ENCODE measurements at places on chromosomes 1 and 21.

DNA sequence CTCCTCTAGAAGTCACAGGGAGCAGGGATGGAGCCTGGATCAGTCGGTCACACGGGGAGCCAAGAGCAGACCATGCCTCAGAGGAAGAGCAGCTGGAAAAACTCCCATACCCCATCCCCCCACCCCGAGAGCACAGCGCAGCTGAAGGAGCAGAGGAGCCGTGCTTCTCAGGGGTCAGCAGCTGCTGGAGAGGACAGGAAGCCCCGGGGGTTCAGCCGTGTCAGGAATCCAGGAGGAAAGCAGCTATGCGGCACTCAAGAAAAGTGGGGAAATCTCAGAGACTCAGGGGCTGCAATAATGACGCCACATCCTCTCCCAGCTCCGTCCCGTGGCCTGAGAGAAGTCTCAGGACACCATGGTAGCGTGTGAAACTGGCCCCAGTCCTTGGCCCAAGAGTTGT is 102.3 kb downstream of the NPHP4 start:
- no peak for DNase-seq

DNA sequence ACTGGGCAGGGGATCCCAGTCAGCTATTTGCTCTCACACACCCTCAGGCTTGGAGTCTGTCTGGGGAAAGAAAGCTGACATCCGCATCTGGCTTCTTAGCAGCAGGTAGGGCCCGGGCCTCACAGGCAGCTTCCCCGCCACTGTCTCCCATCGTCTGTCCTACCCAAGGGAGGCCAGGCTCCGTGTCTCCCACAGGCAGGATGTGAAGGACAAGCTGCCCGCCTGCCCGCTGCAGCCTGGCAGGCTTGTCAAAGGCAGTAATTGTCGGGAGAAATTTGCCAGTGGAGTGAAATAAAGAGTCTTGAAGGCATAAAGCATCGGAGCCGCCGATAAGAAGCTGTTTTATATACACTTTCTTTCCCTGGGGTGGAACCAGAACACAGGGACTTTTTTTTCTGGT is 44.0 kb upstream of the DISP3 start:
- no peak for DNase-seq

DNA sequence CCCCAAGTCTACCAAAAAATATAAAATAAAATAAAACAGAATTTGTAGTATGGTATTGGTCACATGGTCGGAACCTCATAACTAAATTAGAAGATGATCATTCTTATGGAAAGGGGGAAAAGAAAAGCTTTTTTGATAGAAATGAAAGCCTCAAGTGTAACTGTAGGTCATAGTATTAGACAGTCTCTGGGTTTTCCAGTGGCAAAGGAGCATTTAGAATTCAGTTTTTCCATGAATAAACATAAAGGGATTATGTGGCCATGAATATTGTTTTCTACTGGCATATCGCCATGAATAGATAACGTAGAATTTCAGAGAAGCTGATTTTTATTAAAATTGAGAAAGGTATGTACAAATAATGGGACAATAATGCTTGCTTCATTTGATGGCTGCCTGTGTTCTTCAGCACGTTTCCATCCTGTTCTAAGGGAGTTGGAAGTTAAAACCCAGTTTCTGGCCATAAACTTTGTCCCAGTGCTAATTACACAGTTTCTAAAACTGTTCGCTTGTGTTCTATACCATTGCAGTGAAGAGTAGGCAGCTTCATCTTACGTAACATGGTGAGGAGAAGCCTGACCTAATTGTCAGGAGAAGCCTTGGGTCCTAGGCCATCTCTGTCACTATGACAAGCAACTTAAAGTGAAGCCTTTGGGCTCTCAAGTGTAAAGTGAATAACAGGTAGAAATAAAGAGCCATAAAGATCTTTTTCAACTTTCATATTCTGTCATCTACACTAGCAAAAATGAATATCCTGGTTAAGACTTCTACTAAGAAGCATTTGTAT is 70.5 kb upstream of the PGD start:
- no peak for DNase-seq

- no peak for DNase-seq
Observed at GRCh38 chr1:196955926-196956325, 12.4 kb downstream of the CFHR2 start.

DNA sequence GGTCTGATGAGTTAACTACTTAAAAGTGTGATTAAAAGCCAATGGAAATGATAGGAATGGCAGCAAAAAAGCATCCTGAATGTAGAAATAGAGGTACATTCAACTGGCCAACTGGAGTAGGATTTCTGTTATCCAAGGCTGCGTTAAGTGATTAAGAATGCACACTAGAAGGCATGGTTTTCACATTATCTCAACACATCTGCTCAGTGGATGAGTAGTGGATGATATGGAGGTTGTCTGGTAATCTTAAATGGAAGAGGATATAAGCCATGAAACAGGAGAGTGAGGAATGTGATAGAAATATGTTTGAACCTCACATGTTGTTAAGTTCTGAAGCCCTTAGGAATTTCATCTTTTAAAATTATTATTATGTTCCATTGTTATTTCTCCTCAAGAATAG is 839.9 kb downstream of the USP25 start:
- no peak for DNase-seq

DNA sequence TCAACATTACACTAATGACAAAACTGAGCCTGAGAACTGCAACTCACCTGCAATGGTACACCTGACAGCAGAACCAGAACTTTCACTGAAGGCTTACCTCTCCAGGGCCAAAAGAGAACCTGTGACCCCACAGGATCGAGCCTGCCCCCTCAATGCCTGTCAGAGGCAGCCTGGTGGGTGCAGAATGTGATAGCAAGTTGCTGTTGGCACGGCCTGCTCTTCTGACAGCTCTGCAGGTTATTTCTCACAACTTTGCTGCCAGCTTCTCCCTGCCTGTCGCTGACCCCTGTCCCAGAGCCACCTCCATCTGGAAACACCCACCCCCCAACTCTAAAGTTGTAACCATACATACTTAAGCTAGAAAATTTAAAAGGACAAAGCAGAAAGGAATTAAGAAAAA is 35.2 kb downstream of the HIVEP3 start:
- DNase-seq = no peak

GRCh38 chr1:217274416-217274815 is 356.5 kb downstream of the GPATCH2 start:
- DNase-seq = no peak

- DNase-seq = no peak
Observed at GRCh38 chr1:179938752-179939151, 15.9 kb upstream of the CEP350 start.

DNA sequence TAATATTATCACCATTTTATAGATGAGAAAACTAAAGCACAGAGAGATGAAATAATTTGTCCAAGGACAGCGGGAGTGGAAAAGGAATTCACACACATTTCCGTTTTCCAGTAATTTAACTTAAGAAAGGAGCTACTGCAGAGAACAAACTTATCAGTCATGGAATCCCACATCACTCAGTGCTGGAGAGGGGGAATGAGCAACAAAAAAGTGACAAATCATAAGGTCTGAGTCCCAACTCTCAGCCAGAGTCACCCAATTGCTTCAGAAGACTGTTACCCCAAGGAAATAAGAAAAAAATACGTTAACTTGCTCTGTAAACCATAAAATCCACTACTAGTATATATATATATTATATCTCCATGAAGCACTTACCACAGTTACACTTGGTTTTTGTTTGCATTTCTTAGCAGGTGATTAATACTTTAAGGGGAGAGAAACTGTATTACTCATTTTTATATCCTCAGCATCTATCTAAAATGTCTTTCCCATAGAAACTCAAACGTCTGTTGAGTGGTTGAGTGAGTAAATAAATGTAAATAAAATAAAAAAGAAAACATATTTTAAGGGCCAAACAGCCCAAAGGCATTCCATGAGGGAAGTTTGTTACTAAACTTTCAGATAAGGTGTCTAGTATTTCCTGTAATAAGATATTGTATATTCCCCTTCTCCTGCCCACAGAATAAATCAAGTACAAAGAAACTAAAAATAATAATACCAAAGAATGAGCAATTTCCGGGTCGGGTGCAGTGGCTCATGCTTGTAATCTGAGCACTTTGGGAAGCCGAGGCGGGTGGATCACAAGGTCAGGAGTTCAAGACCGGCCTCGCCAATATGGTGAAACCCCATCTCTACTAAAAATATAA is 76.8 kb downstream of the SLC45A1 start:
- DNase-seq = no peak

GRCh38 chr21:35226968-35227744 is 178.1 kb upstream of the RUNX1 start:
- DNase-seq = no peak

GRCh38 chr1:53572065-53572814 is 113.0 kb downstream of the DMRTB1 start:
- DNase-seq = no peak

DNA sequence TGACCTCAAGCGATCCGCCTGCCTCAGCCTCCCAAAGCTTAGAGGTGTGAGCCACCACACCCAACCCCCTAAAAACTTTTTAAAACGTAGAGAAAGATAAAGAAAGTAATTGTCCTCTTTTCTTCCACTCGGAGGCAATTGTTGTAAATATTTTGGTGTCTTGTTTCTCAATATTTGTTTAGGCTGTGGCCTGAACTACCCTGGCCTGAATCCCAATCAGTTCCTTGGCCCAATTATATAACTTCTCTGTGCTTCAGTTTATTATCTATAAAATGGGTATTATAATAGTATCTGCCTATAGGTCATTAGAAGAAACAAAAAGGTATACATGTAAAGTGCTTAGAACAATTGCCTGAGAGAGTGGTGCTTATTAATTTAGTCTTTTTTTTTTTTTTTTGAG is 1.8 kb upstream of the ATP5PO start:
- no peak for DNase-seq

GRCh38 chr1:89633800-89634625 is 1.1 kb downstream of the LRRC8C start:
- no peak for DNase-seq

GRCh38 chr1:103958699-103959098 is 209.0 kb downstream of the AMY1C start:
- no peak for DNase-seq

DNA sequence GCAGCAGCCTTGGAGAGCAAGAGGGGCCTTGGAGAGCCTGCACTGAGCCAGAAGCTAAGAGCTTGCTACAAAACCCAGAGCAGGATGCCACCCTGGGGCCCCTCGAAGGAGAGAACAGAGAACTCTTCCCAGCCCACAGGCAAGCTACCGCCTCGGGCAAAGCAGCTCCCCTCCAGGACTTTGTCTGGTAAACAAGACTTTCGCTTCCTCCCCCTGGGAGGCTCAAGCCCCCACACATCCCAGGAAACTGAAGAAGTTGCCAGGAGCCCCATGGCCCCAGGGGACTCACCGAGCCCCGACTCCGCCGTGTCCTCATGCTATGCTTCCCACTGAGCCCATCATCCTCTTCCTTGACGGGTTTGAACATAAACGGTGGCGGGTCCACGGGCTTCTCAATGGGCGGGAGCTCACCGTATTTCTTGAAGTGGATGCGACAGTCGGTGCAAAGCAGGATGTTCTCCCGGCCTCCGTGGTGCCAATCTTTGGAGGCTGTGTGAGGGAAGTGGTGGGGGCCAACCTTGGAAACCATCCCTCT is 45.9 kb downstream of the SLC45A1 start:
- no peak for DNase-seq

- peak; percentile 29 for DNase-seq
Observed at GRCh38 chr1:176374967-176375569, 87.9 kb upstream of the PAPPA2 start.

DNA sequence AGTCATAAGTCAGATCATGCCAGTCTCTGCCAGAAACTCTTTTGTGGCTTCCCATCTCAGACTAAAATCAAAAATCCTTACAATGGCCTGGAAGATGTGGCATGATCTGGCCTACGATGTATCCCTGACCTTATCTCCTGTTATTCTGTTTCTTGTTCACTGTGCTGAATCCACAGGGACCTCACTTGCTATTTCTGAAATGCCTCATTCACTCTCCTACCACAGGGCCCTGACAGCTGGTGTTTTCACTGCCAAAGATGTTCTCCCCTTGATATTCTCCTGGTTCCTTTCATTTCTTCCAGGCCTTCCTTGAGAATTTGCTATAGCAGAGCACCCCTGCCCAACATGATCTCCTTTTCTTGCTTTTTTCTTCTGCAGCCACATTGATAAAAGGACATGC is 1.7 kb downstream of the DNALI1 start:
- DNase-seq = no peak

DNA sequence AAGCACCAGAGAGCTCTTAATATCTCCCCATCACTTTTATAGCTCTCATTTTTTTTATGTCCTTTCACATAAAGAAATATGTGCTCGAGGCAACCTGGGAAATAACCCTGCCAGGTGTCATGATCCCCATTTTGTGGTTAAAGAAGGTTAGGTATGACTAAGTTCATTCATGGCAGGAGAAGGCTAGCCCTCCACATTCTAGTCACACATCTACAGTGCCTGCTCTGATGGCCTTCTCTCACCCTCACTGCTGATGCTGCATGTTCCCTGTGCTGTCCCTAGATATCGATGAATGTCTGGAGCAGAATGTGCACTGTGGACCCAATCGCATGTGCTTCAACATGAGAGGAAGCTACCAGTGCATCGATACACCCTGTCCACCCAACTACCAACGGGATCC is 187.5 kb downstream of the TPR start:
- DNase-seq = no peak

DNA sequence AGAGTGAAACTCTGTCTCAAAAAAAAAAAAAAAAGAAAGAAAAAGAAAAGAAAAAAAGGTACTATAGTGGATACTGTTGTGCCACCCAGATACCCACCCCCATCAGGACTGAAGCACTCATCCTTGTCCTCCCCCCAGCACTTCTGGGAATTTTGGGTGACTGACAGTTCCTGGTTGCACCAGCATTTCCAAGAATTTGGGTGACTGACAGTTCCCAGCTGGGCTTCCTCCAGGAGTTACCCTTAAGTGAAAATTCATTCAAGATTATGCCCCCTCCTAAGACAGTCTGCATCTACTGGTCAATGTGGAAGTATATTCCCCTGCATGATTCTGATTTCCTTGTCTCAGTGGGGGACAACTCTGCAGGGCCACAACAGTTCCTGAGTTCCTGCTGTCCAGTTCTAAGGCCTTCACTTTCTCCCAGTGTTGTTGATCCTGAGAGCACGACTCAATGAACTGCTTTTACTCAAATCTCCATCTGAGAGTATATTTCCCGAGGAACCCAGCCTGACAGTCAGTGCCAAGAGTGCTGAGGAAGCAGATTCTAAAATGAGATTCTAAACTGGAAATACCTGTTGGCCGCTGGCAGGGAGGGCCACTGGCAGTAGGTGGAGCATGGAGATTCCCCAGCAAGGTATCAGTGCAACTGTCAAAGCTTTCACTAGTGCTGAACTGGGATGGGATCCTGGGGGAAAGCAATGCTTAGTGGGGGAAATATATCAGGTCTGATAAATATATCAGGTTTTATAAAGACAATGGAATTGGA is 18.5 kb downstream of the RIIAD1 start:
- DNase-seq = no peak

DNA sequence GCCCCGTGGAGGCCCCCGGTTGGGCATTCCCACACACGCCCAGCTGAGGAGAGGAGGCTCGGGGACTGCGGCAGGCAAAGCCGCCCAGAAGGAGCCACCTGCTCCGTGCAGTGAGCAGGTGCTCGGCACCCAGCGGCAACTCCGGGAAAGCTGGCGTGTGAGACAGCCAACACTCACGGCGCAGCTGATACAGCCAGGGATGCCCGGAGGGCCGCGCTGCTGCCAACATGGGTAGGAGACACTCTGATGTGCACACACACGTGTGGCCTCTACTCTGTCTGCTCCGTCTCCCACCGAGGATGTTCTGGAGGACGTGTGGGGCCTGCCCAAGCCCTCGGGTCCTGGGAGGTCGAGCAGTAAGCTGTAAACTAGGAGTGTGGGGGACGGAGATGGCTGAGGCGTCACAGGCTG is 12.9 kb downstream of the MORN1 start:
- DNase-seq = no peak

GRCh38 chr1:8712413-8713231 is 104.8 kb downstream of the RERE start:
- peak; percentile 88 for DNase-seq

All from fibroblast of skin of left quadriceps (primary cell).